ENCODE measurements at places on chromosomes 16 and 17.

DNA sequence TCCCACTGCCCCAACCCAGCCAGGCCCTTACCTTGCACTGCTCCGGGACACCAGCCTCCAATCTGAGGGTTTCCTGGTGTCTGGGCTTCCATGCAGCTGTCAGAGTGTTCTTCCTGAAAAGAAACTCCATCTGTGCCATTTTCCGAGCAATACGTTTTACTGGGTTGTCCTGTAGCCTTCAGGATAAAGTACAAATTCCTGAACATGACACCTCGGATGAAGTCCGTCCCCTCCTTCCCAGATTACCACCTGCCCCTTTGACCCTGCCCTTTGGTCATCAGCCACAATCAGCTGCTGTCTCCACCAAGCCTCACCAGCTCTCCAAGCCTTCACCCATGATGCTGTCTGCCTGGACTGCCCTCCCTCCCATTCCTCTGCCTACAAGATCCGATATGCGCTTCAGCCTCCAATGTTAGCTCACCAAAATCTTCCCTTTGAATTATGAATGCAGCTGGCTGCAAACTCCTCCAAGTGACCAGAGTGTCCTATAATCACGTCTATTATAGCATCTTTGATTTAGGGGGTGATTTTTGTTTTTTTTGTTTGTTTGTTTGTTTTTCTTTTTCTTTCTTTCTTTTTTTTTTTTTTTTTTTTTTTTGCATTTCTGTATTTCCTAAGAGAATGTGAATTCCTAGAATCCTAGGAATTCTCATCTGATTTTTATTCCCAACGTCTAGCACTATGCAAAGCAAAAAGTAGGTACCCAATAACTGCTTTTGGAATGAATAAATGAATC is 60.6 kb upstream of the KIFC3 start:
- no peak for DNase-seq

- no peak for DNase-seq
Observed at GRCh38 chr17:1170739-1171138, 9.0 kb downstream of the ABR start.

DNA sequence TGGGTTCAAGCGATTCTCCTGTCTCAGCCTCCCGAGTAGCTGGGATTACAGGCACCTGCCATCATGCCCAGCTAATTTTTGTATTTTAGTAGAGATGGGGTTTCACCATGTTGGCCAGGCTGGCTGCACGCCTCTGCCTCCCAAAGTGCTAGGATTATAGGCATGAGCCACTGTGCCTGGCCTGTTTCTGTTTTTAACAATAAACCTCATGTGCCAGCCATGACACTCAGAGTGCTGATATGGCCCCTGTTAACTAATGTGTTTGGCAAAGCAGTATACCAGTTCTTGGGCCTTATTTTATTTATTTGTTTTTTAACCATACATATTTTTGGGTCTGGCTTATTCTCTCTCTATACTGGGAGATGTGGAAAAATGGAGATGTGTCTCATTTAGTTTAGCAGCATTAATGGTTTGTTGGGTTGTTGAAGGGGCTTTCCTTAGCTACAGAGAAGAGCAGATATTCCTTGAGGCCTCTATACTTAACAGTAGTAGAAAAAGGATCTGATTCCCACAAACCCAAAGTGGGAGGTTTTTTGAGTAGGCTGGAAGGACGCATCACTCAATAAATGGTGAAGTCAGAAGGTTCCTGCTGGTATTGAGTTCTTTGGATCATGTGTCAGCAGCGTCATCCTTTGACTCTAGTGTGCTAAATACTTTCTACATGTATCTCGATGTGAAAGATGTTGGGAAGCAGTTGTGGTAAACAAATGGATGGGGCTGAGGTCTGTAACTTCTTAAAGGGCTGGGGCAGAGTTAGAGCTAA is 16.2 kb upstream of the CDK5R1 start:
- no peak for DNase-seq

DNA sequence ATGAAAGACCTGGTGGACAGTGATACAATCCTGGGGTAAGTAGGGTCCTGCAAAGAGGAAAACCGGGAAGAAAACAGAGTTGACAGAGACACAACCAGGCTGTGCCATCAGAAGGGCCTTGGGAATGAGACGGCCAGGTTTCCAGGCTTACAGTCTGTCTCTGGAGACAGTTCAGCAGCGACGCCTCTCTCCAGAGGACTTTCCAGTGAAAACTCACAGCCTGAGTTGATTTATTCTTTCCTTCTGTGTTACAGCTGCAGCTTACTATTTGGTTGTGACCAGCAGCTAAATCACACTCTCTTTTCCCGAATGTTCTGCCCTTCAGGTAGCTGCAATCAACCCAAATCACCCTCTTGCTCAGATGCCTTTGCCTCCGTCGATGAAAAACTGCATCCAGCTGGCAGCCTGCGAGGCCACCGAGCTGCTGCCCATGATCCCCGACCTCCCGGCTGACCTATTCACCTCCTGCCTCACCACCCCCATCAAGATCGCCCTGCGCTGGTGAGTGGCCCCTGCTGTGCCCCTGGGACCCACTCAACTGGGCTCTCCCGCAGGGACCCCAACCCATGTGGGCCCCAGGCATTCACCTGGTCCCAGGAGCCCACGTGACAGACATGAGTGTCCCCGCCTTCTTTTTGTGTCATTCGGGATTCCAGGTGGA is 209.2 kb downstream of the RPTOR start:
- DNase-seq, result no peak

- no peak for DNase-seq
Observed at GRCh38 chr17:54085934-54086333, 263.2 kb downstream of the KIF2B start.

- no peak for DNase-seq
Observed at GRCh38 chr16:22684574-22685458, 129.1 kb upstream of the HS3ST2 start.

DNA sequence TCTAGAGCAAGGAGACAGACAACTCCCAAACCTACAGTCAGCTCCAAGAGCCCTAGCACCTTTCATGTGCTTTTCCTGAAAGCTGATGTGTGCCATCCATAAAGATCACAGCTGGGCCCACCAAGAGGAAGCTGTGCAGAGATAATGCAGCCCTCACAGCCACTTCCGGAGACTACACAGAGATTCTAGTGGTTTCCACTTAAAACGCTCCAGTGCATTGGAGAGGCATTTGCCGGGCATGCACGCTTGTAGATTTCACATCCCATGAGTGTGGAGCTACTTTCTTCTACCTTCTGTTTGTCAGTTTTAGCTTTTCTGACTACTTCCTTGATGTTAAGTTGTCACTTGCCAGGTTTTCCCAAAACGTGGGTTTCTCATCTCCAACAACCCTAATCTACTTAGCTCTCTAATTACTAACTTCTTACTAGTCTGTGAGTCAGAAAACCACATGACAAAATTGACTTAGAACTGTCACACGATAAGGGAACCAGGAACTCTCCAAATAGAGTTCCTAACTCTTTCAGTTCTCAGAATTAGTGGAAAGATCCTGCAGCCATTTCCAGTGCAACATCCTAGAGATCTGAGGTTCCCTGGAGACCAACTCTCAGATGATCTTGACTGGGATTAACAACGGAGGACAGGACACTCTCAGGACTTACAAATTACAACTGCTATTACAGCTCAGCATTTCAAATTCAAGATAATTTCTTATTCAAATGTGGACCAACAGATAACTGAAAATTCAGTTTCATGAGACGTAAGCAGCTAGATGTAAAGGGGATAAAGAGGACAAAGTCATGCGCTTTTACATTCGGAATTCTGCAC is 28.6 kb downstream of the PMP22 start:
- no peak for DNase-seq

DNA sequence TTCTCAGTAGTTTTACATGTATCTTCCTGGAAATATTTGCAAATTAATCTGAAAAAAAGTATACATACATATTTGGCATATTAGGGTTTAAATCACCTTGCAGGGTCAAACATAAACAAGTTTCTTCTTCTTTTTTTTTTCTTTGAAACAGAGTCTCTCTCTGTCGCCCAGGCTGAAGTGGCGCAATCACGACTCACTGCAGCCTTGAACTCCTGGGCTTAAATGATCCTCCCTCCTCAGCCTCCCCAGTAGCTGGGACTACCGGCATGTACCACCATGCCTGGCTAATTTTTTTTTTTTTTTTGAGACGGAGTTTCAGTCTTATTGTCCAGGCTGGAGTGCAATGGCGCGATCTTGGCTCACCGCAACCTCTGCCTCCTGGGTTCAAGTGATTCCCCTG is 12.6 kb upstream of the FUS start:
- no peak for DNase-seq
